ENCODE measurements at places on chromosomes 16 and 17.

DNA sequence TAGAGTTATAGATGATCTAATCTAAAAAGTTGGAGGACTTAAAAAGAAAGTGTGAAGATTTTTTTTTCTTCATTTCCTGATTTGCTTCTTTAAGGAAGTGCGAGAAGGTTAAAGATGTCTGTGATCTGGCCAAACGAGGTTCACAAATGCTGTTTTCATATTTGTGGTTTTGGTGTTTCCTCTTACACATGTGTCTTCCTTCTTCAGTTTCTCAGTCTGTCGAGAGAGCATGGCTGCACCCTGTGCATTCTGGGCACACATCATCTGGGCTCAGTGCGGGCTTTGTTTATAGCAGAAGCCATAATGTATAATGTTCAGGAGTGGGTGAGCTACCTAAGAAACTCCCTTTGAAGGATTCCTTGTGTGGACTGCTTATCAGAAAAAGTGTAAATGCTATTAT lies 260.4 kb upstream of the TBX2 start:
- peak; percentile 21 for DNase-seq

- no peak for DNase-seq
Observed at GRCh38 chr16:87806641-87807546, 41.1 kb upstream of the KLHDC4 start.

DNA sequence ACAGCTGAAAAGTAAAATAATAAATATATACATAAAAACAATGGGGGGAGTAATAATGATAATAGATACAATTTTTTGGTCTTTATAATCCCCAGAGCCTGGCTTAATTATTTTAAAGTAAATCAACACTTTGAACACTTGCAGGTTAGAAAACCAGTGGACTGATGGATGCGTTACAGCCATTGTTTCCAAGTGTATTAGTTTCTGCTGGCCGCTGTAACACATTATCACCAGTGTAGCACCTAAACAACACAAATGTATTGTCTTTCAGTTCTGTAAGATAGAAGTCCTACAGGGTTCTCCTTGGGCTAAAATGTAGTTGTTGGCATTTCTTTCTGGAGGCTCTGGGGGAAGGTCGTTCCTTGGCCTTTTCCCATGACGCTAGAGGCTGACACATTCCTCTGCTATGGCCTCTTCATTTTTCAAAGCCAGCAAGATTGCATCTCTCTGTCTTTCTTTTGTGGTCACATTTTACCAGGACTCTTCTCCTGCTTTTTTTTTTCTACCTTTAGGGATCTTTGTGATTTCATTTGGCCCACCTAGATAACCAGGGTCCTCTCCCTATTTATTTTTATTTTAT lies 116.8 kb downstream of the WWOX start:
- no peak for DNase-seq

GRCh38 chr17:15341385-15341849 lies at the start of gene TEKT3:
Gene TEKT3 (minus strand): TSS chr17:15341597. CDS start chr17:15331585, 10,012 bp downstream.
- no peak for DNase-seq

GRCh38 chr17:3385869-3386816 lies at the start of gene OR3A2:
Gene OR3A2 (minus strand): TSS chr17:3386308.
- DNase-seq, result no peak

- no peak for DNase-seq
Observed at GRCh38 chr16:12637002-12637401, 166.7 kb downstream of the CPPED1 start.

DNA sequence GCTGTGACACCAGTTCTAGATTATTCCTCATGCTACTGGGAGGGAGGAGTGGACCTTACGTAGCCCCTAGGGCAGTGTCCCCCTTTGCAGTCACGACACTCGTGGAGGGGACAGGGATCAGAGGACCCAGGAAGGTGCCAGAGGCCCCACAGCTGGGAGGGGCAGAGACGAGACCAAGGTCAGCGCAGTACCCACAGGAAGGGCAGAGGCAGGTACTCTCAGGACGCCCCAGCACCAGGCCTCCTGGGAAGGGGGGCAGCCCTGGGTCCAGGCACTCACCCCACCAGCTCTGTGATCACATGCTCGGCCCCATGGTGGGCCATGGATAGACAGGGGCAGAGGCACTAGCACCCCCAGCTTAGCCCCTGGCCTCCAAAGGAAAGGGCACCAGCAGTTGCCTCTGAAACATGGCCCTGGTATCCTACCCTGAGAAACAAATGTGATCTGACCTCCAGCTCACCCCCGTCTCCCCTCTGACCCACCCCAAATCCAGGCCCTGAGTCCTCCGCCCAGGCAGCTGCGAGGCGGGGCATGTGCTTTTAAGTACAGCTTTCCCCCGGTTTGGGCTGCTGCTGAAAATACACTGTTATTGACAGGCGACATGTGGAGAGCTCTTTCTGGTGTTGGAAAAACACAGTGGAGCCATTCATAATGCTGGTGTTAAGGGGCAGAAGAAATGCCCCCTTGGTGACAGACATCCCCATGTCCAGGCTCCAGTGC lies 361.9 kb downstream of the C16orf95 start:
- DNase-seq, result no peak

Data from stimulated activated CD8-positive, alpha-beta memory T cell treated with anti-CD3 and anti-CD28 coated beads, Interleukin-4, amount 100 ng/mL, for 1 hour (primary cell).